ENCODE measurements at places on chromosomes 1 and 21.

DNA sequence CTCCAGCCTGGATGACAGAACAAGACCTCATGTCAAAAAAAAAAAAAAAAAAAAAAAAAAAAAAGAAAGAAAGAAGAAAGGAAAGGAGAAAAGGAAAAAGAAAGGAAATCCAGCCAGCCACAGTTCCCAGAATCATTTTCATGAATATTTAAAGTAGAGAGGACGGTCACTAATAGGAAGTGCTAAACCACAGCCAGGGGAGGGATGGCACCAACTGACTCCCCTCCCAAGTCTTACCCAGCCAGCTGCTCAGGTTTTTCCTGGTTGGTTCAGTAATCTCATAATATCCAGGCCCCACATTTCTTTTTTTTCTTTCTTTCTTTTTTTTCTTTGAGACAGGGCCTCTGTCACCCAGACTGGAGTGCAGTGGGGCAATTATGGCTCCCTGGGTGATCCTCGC, 63.9 kb upstream of the AK4 start:
- no peak for DNase-seq

DNA sequence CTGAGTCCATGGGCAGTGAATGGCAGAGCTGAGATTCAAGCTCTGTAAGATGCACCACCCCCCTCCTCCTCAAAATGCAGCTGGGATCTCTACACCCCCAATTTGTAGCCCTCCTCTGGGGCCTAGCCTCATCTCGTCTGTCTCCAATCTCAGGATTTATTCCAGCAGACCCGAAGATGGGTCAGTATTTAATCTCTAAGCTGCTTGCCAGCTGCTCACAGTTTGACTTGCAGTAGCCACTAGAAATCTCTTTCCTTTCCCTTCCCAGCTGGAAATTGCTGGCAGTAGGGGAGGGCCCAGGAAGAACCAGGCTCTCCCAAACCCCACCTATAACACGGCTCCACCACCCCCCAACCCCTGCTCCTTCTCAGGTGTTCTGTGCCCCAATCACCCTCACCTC, 1.5 kb downstream of the LACTBL1 start:
- DNase-seq = no peak

DNA sequence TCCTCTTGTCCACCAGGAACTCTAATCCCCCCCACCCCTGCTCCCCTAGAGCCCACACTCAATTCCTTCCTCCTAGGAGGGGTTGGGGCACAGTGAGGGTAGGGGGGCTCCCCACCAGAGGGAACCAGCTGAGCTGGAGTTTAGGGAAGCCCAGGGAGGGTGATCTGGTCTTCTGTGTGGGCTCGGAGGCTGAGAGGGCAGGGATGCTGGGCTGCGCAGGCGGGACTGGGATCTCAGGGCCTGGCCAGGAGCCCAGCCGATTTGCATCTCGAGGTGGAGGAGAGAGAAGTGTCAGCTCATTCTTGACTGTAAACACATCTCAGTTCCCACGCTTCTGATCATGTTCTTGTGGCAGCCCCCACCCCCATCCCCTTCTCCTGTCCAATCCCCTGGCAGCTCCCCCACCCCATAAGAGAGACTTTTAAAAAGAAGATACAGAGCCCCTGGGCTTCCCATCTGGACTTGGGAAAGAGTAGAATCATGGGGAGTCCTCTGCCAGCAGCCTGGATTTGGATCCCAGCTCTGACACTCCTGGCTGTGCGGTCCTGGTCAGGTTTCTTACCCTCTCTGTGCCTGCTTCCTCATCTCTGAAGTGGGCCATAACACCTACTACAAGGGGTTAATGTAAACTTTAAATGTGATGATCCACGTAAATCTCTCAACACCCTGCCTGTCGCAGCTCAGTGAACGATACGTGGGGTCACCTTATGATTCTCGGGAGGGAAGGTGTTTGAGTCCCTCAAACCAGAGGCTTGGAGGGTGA, 6.6 kb downstream of the PEAR1 start:
- DNase-seq = no peak

DNA sequence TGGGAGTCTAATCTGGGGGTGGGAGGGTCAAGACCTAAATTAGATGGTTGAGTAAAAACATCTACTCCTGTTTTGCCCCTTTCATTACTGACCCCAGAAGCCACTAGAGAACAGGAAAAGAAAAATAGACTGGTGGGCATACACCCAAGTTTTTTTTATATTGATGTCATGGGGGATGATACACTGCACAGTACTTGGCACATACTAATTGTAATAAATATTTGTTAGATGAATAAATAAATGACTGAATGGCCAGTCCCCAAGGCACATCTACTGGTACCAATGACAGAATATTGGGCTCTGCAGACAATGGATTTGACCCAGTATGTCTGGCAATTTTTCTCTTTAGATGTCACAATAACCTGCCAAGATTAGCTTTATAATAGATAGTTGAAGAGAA, 36.8 kb upstream of the PTBP2 start:
- DNase-seq = no peak

DNA sequence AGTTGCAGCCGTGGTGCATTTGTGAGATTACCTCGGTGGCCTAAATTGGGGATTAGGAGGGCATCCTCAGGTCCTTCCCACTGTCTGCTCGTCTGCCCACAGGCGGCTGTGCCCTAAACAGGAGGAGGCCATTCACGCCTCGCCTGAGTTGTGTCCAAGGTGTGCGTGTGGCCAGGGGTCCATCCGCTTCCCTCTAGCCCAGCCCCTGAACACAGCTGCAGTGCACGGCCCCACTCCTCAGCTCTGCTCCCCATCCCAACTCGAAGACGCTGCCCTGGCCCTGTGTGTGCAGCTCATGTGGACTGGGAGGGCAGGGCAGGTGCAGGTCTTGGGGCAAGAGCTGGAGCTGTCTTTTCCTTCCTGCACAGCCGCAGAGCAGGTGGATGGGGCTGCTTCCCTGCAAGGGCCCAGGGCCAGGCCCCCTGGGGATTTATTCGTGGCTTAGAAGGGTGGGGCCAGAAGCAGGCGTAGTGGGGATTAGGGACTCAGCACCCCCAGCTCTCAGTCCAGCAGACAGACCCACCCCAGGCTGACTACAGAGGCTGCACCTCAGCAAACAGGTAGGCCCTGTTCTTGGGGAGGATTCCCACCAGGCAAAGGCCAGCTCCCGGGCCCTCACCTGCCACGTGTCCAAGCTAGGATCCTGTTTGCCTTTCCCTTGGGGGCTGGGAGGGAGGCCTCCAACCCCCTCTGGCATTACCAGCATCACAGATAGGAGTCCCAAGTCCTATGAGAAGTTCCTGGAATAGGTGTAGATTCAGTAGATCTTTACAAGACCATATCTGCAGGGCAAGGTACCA, 4.3 kb downstream of the GUK1 start:
- no peak for DNase-seq

GRCh38 chr1:74368335-74368734, 133.1 kb downstream of the TNNI3K start:
- DNase-seq = no peak

DNA sequence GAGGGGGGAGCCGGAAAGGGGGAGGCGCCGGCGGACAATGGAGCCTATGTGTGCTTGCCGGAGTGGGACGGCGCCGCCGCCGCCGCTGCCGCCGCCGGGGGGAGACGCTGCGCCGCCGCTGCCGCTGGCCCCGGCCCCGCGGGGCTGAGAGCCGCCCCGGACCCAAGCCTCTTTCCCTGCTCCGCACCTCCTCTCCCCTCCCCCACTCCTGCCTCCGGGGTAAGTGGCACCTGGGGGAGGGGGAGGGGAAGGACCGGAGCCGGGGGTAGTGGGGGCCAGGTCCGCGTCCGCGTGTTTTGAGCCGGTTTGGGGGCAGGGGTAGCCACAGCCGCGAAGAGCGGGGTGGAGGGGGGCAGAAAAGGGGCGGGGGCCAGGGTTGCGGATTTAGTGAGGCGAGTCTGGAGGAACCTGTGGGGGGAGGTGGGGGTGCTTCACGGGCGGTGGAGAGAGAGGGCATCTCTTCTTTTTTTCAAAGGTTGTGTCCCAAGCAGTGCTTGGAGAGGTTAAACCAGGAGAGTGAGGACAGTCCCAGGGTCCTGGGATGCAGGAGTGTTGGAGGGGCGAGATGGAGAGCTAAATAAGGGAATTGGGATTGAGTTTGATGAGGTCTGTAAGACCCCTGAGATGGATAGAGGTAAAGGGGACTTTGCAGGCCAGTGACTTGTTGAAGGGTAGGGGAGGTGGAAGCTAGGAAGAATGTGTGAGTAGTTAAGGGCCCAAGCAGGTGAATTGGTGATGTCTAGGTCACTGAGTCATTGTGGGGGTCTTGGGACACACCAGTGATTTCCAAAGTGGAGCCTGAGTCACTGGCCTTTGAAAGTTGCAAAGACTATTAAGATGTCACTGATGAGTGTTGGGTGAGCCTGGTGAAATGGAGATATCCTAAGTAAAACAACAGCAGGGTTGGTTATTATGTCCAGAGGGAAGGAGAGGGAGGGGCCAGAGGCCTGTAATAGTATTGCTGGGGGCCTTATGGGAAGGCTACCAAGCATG, 59.1 kb downstream of the BCL9 start:
- peak; percentile 52 for DNase-seq

- no peak for DNase-seq
Measured at GRCh38 chr21:39616211-39616772, 3.6 kb downstream of the B3GALT5 start.

GRCh38 chr1:31444725-31445448, 31.9 kb downstream of the SERINC2 start:
- DNase-seq = no peak

- no peak for DNase-seq
Measured at GRCh38 chr1:115428256-115428655, 90.2 kb upstream of the NGF start.

DNA sequence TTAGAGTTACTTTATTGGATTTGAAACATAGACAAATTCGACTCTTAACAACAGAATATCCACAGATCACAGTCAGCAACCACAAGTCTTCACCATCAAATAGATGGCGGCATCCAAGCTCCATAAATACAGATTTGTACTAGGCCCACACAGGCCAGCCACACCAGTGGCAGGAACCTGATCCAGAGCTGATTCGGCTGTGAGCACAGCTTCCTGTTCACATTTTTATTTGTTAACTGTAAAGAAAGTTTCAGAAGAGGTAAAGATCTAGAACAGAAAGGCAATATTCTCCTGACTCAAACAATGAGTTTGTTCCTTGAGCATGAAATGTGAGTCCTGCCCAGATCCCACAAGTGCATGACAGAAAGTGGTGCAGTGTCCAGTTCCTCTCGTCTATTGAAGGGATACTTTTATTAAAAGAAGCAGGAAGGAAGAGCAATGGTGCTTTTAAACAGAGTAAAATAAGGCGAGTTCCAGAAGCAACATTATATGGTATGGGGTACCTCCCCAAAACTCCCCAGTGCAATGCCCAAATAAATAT, 205.8 kb downstream of the SLC45A1 start:
- no peak for DNase-seq

GRCh38 chr1:51966559-51966958, 23.9 kb downstream of the RAB3B start:
- peak; percentile 11 for DNase-seq

DNA sequence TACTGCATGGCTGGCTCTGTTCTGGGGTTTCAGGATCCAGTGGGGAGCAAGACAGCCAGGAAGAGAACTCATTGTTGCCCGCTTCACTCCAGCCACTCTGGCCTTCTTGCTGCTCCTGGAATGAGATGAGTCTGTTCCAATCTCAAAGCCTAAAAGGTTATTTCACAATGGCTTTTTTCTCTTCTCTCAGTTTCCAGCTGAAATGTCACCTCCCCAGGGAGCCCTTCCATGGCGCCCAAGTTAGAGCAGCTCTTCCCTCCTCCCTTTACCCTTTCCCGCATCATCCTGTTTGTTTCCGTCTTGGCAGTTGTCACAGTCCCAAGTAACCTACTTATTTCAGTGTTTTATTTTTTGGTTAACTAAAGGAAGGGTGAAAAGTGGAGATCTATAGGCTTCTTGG, 15.8 kb downstream of the PLA2G2A start:
- no peak for DNase-seq

DNA sequence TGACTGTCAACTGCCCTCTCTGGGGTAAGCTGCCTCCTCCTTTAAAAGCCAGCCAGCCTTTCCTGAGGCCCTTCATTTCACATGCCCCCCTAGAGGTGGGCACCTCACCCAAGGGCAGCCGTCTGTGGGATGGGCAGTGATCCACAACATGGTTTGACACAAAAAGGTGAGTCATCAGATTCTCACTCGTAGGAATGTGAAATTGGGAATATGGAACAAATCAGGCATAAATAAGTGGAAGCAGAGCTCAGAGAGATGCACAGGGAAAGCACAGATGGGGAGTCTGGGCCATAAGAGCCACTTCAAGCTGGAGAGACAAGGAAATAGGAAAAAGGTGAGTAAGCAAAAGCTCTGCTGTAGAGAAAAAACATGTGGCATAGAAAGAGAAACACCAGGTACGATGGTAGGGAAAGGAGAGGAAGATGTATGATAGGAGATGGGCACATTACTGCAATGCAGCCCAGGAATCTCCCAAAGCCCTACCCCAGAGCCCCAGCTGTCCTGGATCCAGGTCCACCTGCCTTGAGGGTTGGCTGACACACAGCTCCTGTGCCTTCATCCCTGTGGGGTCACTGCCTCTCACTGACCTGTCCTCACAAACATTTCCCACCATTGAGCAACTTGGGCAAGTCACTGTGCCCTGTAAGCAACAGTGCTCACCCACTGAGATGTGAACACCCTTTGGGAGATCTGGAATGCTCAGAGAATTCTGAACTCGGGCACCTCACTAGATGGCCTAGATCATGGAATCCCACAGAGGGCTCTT, 86.6 kb downstream of the ASTN1 start:
- DNase-seq = no peak

- peak; percentile 56 for DNase-seq
Measured at GRCh38 chr1:227136210-227136820, 182.0 kb downstream of the CDC42BPA start.

DNA sequence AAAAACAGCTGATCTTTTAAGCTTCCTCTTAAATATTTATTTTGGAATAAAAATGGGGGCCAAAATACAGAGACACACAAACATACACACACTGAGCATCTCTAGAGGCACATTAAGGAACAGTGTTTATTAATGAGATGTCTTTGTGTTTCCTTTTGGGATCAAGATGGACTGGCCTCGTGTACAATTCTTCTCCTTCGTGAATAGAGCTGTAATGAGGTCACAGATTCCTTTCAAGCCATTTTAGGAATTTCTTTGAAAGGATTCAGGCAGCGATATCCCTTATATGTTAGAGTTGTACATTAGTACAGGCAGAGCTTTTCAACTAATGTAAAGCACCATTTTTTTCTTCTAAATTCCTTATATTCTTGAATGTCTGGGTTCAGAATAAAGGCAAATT, 295.7 kb downstream of the CHRM3 start:
- no peak for DNase-seq

- DNase-seq = no peak
Measured at GRCh38 chr1:18768086-18768485, 91.4 kb downstream of the TAS1R2 start.

DNA sequence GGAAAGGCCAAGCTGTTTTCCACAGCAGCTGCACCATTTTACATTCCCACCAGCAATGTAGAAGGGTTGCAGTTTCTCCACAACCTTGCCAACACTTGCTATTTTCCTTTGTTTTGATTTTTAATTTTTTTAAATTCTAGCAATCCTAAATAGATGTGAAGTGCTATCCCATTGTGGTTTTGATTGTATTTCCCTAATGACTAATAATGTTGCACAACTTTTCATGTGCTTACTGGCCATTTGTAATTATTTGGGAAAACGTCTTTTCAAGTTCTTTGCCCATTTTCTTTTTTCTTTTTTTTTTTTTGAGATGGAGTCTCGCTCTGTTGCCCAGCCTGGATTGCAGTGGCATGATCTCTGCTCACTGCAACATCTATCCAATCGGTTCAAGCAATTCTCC, 53.9 kb downstream of the VCAM1 start:
- no peak for DNase-seq

- no peak for DNase-seq
Measured at GRCh38 chr1:79859212-79859948, 852.9 kb upstream of the ADGRL4 start.

Measured in SK-N-DZ (cell line).